ENCODE measurements at places on chromosomes 11 and 22. TPM values are rescaled to one million over a fixed set of nuclear protein-coding genes. Genes with fewer than 3 reads are reported as not detected.

LYVE1 gene
- total RNA-seq, result not detected

NEFH gene
- total RNA-seq, result 0.69 TPM

SPCS2 gene
- total RNA-seq, result 179 TPM

NLRP14 gene
- total RNA-seq, result 0.29 TPM

OR5B21 gene
- total RNA-seq, result not detected

CPT1B gene
- 136 TPM for total RNA-seq

SCUBE1 gene
- total RNA-seq, result 4.5 TPM

ACTN3 gene
- 0.44 TPM for total RNA-seq

DEFB131B gene
- not detected for total RNA-seq

NRIP3 gene
- 0.65 TPM for total RNA-seq

TENM4 gene
- total RNA-seq, result 117 TPM

OR8D4 gene
- 0.58 TPM for total RNA-seq

PRRG4 gene
- 0.75 TPM for total RNA-seq

PKNOX2 gene
- total RNA-seq, result 39.9 TPM

SLCO2B1 gene
- 6.6 TPM for total RNA-seq

MRGPRF gene
- 0.24 TPM for total RNA-seq

All from progenitor cell of endocrine pancreas (in vitro differentiated cells).